ENCODE measurements at places on chromosomes 7 and 10.

- no peak for DNase-seq
These were observed 170.0 kb downstream of the PTEN start for GRCh38 chr10:88033385-88033784.

DNA sequence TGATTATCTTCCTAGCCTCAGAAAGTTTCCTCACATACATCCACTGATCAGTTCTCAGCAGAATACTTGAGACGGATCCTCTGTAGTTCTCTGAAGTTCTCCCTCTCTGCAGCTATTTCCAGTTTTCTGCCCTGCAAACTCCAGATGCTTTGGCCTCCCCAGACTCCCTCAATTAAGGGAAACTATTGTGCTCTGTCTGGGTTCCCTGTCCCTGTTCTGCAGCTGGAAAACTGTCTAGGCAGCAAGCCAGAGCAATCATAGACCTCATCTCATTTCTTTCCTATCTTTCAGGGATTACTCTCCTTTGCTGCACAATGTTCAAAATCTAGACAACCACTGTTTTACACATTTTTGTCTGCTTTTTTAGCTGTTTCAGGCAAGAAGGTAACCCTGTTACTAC is 9.2 kb downstream of the MICU1 start:
- no peak for DNase-seq

DNA sequence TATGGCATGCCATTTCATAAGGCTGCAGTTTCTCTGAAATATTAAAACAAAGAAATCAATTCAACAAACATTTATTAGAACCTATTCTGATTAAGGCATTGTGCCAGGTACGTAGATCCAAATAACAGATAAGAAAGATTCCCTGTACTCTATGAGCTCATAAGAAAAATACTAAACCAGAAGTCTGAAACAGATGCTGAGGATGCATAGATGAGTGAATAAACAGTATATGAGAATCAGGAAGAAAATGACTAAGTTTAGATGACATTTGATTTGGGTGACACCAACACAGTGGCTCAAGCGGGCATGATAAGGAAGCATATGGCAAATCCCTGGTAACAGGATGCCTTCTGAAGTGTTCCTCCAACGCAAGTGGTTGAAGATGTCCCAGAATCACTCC is 477.2 kb downstream of the PARD3 start:
- DNase-seq: no peak

GRCh38 chr10:33800986-33801385 is 466.5 kb upstream of the NRP1 start:
- no peak for DNase-seq

- no peak for DNase-seq
These were observed 19.4 kb downstream of the STMP1 start for GRCh38 chr7:135681762-135682161.

- no peak for DNase-seq
These were observed 65.6 kb downstream of the SH3PXD2A start for GRCh38 chr10:103789771-103790201.

DNA sequence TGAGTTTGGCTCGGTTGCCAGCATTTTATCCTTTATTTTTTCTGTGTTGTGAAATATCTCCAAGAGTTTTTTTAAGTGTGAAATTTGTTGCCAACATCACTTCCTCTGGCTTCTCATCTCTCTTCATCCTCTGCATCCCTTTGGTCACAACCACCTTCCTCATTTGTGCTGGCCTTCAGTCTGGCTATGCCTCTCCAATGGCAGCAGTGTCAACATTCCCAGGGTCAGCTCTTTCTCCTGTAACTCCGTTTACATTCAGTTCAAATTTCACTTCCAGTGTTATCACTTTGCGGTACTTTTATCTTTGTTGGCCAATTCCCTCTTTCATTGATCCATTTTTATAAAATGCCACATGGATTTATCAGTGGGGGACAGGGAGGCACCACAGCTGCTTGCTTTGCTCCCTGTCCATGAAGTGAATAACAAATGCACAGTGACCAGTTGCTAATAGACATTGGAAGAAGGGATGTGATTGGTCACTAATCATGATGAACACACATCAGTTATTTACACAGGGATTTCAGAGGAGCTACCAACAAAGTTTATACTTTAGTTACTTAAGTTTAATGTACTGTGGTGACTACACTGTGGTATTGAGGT is 311.4 kb upstream of the LRGUK start:
- no peak for DNase-seq

DNA sequence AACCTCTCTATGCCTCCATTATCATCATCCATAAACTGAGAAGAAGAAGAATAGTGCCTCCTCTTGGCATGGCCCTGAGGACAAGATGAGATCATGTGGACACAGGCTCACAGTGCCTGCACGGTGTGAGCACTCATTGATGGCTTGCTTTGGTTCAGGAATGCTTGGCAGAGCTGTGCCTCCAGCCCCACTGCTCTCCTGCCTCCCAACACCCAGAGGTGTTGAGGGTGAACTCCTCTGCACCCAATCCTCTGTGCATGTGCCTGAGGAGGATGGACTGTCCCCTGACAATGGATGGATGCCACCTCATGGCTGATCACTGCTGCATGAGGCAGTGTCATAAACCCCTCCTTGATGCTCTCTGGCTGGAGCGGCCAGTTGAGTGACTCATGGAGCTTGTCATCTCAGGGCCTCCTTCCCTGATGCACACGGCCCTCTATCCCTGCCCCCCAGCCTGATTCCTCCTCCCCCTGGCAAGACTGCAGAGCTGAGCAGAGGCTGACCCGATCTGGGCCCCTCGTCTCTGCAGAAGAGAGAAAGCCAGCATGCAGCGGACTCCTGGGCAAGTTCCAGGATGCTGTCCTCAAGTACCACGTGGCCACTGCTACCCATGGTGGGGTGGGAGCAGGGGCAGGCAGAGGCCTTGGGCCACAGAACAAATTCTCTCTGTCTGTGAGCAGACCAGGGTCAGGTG is 136.3 kb downstream of the KCNMA1 start:
- no peak for DNase-seq

DNA sequence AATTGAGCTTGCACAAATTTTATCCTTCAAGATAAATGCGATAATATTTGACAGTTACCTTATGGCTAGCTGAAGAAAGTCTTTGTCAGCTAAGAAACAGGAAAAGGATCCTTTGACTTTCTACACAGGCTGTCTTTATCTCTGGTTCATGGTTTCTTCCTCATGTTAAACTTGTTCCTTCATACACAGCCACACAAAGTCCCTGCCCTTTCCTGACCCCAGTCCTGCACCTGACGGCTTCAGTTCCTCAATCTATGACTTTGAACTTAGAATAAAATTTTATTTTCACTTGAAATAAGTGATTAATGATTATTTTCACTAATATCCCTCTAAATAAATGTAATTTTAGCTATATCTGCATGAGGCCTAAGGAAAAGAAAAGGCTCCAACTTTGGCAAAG is 77.8 kb upstream of the PRSS1 start:
- no peak for DNase-seq

DNA sequence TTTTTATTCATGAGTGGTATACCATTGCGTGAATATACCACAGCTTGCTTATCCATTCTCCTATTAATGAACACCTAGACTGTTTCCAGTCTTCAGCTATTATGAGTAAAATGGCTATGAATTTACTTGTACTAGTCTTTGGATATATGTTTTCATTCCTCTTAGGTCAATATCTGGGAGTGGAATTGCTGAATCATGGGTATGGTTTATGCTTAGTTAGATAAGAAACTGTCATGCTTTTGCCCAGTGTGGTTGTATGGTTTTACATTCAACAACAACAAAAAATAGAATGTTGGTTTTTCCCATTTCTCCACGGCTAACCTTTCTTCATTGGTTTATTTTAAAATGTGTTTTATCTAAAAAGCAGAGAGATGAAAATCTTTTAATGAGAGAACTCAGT is 308.3 kb downstream of the PHF14 start:
- DNase-seq: no peak

- no peak for DNase-seq
These were observed 159.4 kb downstream of the OAT start for GRCh38 chr10:124259139-124259825.

DNA sequence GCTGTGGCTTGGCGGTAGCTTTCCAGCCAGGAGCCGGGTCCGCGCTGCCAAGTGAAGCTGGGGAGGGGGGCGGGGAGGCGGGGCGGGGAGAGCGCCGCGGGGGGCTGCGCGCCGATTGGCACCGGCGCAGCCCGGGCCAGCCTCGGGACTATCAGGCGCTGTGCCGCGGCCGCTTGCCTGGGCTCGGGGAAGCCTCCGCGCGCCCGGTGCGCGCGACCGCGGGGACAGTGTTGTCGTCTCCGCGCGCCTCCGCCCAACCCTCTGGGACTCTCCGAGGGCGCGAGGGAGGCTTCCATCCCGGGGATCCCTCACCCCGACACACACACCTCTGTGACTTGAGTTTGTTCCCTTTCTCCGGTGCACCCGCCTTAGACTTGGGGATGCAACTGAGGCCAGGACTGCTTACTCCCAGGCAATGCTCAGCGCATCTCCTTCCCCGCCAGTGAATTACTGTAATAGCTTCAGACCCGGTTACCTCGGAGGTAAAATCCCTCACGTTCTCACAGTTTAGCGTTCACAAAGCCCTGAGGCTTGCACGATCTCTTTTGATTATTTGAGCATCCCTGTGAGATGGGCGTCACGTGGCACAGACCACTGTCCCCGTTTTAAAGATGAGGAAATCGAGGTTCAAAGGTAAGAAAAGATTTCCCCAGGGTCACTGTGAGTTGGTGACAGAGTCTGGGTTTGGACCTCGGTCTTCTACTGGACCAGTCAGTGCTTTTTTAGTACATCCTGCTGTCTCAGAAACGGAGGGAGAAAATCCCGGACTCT is at the start of gene NKX1-2:
TSS of gene NKX1-2 (minus strand) at position 24 of the 771 bp plus-strand sequence. CDS start 92 bp downstream, outside the sequence.
- DNase-seq: no peak
